CD4-positive, alpha-beta T cell treated with Interleukin-6 at 100 ng/mL for 8 hours (primary cell): ENCODE measurements at places on chromosomes 4 and X.

- DNase-seq: no peak
Measured at GRCh38 chr4:110702326-110702725, 79.4 kb upstream of the PITX2 start.

DNA sequence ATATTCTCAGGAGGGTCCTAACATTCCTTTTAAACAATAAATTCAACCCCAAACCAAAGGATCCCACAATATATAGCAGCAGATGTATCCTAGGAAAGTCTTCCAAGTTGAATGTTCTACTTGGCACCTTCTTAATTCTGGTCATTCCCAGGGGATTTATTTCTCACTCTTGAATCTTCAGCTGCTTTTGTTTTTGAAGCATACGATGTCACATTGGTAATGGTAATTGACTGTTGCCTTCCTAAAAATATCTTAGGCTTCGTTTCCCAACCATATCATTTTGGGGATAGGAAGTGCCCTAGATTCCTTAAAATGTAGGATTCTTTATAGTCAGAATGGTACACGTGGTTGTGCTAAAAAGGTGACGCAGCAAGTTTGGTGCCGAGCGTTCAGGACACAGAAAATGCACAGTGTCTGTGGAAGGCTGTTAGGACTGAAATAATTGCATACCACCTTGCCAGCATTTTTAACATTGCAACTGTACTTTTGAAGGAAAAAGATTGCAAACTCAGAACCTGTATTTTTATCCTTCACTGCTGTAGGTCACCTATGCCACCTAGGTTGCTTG lies 8.1 kb downstream of the SNX25 start:
- no peak for DNase-seq

DNA sequence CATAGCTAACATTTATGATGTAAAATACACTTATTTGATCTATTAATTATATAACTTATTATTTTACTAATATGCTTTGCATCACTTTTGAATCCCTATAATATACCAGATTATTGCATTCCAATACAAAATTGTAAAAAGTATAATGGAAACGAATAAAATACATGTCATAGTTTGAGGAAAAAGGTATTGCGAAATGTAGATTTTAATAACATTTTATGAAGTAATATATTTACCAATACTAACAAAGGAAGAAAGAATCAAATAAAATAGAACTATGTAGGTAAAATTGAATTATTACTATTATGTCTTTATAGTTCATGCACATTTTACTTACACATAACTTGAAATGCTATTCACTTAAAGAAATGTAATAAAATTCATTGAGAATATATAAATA lies 1300.2 kb downstream of the ADGRL3 start:
- DNase-seq: no peak

DNA sequence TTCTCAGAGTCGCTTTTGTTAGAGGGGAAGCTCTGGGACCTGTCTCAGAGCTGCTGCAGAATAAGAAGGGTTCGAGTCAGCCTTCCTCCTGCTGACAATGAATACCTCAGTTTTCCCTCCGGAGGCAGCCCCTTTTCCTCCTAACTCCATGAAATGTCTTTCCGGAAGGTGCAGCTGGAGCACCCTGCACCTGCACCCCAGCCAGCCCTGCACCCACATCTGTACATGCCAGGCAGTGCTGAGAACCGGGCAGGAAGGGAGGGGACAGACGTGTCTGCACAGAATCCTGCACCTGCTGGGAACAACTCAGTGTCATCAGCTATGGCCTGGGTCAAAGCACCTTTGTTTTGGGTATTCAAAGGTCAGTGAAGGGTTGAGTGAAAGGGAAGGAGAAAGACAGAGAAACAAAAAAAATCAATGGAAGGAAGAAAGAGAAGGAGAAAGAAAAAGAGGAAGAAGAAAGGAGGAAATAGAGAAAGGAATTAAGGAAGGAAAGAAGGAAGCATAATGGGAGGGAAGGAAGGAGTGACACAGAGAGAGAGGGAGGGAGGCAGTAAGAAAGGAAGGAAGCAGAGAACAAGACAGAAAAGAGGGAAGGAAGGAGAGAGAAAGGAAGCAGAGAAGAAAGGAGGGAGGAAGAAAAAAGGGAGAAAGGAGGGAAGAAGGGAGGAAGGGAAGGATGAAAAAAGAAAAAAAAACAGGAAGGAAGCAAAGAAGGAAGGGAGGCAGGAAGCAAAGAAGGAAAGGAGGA lies 273.7 kb downstream of the DHRSX start:
- no peak for DNase-seq

DNA sequence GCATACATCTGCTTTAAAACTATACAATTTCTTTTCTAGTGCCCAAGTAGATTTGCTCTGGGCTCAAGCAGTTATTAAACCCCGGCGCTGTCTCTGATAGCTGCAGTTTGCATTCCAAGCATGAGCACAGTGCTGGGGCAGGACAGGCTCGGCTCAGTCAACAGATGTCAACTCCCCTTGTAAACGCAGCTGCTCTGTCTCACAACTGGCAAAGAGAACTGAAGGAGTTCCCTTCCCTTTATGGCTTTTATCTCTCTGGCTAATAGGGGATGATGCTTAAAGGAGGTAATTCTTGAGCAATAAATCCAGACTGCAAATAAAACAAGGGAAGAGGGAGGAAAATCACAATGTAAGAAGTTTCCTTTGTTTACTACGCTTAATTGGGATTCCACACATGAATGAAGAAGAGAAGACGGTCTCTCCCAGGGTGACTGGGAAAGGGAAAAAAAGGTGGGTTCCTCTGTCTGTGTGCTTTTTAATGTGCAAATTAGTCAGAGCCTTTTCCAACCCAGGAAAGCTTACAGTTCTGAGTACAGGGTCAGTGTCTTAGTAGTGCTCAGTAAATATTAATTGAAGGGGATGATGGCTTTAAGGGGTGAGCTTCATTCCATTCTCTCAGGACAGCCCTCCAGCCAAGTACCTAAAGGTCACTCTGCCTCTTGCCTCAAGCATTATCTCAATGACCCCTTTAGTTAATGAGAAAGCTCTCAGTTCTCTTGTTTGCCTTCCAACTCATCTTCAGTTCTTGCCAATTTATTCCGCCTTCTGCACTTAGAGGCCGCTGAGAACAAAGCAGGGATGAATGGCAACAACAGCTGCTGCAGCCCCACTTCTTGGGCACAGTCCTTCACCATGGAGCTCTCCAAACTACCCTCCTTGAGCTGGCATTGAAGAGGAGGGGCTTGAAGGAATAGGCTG lies 155.7 kb upstream of the JADE1 start:
- no peak for DNase-seq

- no peak for DNase-seq
Measured at GRCh38 chr4:98150092-98150761, 7.0 kb upstream of the STPG2 start.

GRCh38 chr4:122847931-122848330 lies 21.3 kb downstream of the FGF2 start:
- DNase-seq: no peak

DNA sequence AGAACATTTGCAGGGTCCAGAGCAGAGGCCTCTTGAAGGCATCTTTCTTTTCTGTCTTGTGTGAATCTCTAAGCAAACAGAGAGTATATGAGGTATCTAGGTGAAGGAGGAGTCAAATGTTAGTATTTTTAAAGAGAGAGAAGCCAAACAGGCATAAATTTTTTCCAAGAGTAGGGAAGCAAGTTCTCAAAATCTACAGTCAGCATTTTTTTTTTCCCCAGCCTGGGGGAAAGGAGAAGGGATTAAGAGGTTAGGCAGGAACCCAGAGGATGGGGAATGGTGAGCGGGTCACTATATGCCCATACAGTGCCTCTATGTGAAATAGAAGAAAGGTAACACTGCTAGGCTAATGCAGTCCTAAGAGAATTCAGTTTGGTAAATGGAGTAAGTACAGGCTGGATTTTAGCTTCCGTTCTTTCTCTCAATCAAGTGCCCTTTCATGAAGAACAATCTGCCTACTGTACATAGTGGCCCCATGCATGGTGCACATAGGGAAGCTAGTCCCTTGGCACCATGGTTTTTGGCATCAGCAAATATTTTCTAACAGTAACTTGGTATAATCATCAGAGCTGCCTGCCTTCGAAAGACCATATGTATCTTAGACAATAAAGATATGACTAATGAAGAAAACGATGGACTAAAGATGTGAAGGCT lies 163.1 kb upstream of the MAB21L2 start:
- DNase-seq: no peak

DNA sequence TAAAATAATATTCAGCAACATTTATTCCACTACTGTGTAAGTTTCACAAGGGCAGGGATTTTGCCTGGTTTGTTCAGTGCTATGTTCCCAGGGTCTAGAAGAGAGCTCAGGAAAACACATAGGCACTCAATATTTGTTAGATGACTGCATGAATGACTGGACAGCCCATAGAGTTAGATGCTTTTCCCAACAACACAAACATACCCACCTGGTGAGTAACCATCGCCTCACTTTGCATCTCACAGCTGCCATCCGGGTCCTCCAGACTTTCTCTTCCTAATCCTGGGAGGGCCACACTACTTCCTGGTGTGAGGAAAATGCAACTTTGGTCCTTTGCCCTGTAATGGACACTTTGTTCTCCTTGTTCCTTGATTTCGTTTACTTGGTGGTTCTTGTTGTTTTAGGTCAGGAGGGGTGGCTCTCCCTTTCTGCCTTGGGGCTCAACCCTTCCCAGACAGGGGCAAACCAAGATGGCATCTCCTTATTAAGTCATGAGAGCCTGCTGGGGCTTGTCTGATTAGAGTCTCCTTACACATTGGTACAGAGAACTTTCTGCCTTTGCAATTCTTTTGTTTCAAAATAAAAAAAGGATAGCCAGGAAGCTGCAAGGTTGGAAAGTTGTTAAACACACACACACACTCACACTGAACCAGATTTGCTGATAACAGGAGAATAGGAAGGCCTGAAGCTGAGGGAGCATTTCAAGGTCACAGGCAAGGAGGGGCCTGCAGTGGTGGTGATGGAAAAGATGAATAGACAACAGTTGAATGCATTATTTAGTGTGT lies 190.6 kb downstream of the MID1IP1 start:
- DNase-seq: no peak

- no peak for DNase-seq
Measured at GRCh38 chr4:185626798-185627197, 91.5 kb upstream of the PDLIM3 start.
